ENCODE measurements at places on chromosomes 12 and 14. TPM values are rescaled to one million over a fixed set of nuclear protein-coding genes. Genes with fewer than 3 reads are reported as not detected.

- no peak for DNase-seq
These were observed 110.5 kb downstream of the GPR135 start for GRCh38 chr14:59354666-59355065.

- DNase-seq, result no peak
These were observed 80.3 kb upstream of the PWP1 start for GRCh38 chr12:107605293-107605692.

GRCh38 chr14:26765768-26766520 lies 168.1 kb upstream of the NOVA1 start:
- peak; percentile 89 for DNase-seq

KRT6A gene
- total RNA-seq, result 0.29 TPM

DNA sequence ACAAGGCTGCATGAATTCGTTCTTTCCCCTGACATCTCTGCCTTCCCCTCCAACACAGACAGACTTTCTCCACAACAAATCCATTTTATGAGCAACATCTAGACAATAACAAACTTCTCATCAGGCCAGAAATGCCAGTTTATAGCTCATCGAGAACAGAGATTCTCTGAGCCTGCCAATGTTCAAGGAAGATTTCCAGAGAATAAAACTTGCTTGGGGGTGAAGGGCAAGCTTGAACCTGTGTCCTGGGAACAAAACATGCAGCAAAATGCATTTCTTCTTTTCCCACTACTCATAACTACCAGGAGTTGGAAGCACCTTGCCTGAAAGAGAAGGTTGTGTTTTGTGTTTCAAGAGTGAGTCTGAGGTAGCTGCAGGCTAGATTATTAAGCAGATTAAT lies 6.8 kb downstream of the MAP1LC3B2 start:
- no peak for DNase-seq

DNA sequence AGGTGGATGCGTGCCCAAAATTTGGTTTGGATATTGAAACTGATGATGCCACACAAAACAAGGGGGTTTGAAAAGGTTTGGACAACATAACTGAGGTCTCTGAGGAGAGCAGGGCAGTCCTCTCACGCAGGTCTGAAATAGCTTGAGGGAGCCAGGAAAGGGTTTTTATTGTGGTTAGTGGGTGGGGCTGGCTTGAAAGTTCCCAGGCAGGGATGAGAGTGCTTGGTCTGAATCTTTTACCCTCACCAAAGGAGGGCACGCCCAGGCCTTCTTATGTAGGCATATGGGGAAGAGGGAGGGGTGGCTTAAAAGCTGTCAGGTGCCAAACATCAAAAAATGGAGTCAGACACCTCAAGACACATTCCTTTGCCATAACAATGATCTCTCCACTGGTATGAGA lies 493.1 kb upstream of the CCDC196 start:
- no peak for DNase-seq

DNA sequence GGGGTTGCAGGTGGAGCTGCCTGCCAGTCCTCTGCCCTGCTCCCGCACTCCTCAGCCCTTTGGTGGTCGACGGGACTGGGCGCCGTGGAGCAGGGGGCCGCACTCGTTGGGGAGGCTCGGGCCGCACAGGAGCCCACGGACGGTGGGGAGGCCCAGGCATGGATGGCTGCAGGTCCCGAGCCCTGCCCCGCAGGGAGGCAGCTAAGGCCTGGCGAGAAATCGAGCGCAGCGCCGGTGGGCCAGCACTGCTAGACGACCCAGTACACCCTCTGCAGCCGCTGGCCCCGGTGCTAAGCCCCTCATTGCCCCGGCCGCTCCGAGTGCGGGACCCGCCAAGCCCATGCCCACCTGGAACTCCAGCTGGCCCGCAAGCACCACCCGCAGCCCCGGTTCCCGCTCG lies 221.8 kb downstream of the BTG1 start:
- no peak for DNase-seq

- DNase-seq, result no peak
These were observed 39.1 kb upstream of the PNMA1 start for GRCh38 chr14:73753124-73753886.

GRCh38 chr12:68113644-68114043 lies 45.9 kb downstream of the IFNG start:
- DNase-seq, result no peak

DNA sequence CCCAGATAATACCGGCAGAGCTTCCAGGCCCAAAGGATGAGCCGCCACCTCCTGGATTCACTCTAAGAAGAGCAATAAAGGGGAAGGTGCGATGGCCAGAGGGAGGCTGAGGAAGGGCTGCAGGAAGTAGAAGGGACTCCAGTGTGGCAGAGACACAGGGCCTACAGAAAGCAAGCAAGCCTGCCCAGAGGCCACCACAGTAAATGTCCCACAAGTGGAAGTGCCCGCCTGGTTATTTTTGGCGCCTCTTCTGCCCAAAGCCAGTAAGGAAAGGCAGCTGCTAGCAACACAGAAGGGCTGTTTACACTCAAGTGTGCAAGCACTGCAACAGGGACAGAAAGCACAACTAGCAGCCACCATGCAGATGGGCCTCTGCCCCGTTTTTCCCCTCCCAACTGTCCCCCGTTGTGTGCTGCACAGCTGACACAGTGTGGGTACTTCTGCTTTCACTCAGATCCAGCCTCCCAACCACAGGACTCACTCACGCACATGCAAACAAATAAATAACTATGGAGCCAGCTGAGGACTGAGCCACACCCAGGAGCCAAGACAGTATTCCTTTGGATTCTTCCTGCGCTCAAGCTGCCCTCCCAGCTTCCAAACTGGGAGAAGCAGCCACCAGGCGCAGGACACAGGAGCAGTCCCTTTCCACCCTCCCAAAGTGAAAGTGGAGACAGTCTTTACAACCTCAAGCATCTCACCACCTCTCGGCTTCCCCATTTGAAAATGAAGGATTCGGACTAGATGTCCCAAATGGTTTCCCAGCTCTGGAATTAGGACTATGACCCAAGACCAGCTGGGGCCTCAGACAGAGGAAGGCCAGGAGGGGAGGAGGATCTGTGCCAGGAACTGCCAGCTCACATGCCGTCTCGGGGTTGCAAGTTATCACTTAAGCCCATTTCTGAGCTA lies 40.0 kb upstream of the PNMA1 start:
- DNase-seq, result no peak

- DNase-seq, result no peak
These were observed 153.6 kb downstream of the PTCSC3 start for GRCh38 chr14:36022765-36023410.

ENO2 gene
- 47.4 TPM for total RNA-seq

- DNase-seq, result no peak
These were observed 84.6 kb upstream of the PTPRB start for GRCh38 chr12:70721656-70722357.

EIF2B1 gene
- total RNA-seq, result 135 TPM

DNA sequence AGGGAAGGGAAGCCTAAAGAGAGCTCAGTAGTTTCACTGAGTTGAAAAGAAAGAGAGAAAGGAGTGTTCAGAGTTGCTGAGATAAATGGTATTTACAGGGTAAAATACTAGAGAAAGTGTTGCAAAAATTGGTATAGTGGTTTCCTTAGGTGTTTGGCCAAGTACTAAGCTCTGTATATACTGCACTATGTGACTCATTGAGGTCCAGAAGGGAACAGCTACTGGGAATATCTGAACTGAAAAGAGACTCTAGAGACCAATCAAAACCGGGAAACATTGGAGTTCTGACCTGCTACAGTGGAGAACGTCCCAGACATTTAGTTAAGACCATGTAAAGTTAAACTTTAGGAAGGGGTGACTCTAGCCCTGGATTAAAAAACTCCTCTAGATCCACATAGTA lies 42.7 kb upstream of the ALX1 start:
- DNase-seq, result no peak

DNA sequence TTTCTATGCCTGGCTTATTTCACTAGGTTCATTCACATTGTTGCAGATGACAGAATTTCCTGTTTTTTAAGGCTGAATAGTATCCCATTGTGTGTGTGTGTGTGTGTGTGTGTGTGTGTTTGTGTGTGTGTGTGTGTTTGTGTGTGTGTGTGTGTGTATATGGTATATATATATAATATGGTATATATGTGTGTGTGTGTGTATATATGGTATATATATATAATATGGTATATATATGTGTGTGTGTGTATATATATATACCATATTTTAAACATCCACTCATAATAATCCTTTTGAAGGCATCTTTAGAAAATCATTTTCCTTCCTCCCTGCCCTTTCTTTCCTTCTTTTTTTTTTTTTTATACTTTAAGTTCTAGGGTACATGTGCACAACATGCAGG lies 5.0 kb upstream of the CCDC198 start:
- no peak for DNase-seq

- DNase-seq, result no peak
These were observed 52.9 kb downstream of the SCN8A start for GRCh38 chr12:51643951-51644350.

AICDA gene
- total RNA-seq, result not detected

KRT85 gene
- total RNA-seq, result not detected

GRCh38 chr12:54631551-54631950 lies 3.1 kb downstream of the LACRT start:
- DNase-seq, result no peak

DNA sequence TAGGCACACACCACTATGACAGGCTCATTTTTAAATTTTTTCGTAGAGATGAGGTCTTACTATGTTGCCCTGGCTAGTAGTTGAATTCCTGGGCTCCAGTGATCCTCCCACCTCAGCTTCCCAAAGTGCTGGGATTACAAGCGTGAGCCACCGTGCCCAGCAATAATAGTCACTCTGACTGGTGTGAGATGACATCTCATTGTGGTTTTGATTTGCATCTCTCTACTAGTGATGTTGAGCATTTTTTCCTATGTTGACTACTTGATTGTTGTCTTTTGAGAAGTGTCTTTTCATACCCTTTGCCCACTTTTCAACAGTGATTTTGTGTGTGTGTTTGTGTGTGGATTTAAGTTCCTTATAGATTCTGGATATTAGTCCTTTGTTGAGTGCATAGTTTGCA lies 26.3 kb downstream of the ATP2A2 start:
- no peak for DNase-seq

CHST11 gene
- total RNA-seq, result 44.3 TPM

DNA sequence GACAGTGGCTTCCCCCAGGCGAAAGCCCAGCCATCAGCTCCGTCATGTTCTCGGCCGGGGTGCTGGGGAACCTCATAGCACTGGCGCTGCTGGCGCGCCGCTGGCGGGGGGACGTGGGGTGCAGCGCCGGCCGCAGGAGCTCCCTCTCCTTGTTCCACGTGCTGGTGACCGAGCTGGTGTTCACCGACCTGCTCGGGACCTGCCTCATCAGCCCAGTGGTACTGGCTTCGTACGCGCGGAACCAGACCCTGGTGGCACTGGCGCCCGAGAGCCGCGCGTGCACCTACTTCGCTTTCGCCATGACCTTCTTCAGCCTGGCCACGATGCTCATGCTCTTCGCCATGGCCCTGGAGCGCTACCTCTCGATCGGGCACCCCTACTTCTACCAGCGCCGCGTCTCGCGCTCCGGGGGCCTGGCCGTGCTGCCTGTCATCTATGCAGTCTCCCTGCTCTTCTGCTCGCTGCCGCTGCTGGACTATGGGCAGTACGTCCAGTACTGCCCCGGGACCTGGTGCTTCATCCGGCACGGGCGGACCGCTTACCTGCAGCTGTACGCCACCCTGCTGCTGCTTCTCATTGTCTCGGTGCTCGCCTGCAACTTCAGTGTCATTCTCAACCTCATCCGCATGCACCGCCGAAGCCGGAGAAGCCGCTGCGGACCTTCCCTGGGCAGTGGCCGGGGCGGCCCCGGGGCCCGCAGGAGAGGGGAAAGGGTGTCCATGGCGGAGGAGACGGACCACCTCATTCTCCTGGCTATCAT lies 663 bp downstream of the PTGER2 start:
- no peak for DNase-seq

DNA sequence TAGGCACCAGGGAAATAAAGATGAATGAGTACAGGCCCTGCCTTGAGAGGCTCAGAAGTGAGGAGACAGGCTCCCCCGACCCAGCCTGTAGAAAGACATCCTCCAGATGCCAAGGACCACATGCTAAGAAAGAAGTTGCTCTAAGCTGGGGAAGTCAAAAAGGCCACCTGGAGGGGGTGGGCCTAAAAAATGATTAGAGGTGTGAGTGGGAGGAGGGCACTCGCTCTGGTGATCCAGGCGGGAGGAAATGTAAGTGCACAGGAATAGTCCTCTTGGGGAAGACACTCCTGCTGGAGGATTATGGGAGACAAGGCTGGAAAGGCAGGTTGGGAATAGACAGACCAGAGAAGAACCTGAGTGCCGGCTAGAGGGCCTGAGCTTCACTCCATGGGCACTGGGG lies 32.2 kb downstream of the SMUG1 start:
- DNase-seq, result no peak

DNA sequence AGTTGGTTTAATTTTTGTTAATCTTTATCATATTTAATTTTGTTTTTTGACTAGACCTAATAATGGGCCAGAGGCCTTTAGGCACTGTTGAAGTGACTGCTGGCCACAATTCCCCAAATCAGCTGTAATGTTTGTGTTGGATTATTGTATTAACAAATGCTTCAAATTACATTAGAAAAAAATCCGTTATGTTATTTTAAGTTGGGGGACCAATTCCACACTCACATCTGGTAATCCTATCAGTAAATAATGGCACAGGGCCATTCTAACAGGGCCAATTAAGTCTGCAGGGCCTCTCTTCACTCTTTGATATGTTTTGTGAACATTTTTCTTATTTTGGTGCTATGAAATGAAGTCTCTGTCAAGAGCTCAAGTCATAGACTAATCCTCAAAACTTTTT lies 39.6 kb downstream of the CHST11 start:
- no peak for DNase-seq

- DNase-seq, result no peak
These were observed 36.7 kb downstream of the SPATS2 start for GRCh38 chr12:49403971-49404450.

- DNase-seq, result no peak
These were observed 24.6 kb downstream of the IQSEC3 start for GRCh38 chr12:91213-91612.

- no peak for DNase-seq
These were observed 108.0 kb downstream of the PPP2R5E start for GRCh38 chr14:63435204-63435603.

DNA sequence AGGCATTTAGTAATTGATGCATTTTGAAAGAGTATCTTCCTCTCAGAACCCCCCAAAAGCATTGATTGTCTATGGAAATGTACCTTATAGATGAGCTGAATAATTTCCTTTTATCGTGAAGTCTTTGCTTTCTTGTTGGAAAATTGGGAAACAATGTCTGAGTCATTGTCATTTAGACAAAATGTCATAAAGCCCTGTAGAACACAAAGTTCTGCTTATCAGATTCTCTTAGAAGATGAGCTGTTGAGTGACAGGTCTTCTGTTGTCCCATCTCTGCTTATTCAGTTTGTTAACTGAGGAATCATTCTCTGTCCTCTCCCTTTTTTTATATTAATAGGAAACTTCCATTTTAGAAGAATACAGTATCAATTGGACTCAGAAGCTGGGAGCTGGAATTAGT lies 22.9 kb downstream of the MAPKAPK5 start:
- DNase-seq, result no peak

ARID2 gene
- total RNA-seq, result 9.6 TPM

DNA sequence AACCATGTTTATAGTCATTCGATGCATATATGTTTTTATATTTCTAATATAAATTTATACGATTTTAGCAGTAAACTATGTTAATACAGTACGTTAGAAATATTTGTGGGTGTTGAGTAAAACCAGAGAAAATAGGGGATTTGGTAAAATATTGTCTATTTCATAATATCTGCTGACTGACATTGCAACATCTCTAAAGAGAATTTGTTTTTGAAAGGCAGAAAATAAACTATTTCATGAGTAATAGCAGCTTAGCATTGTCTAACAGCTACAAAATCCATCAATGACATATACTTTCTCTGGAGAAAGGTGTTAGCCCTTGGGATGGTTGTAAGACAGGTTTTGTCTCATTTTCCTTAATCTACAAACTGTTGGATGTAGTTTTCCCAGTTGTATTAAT lies 144.9 kb downstream of the PDE3A start:
- no peak for DNase-seq
